ENCODE measurements at places on chromosomes 5 and 9. TPM values are rescaled to one million over a fixed set of nuclear protein-coding genes. Genes with fewer than 3 reads are reported as not detected.

PCDHA8 gene
- 0.96 TPM for total RNA-seq

PCDHGA12 gene
- 1.3 TPM for total RNA-seq

GPR21 gene
- 0.58 TPM for total RNA-seq

ANKRD20A1 gene
- not detected for total RNA-seq

DHFR gene
- 88.9 TPM for total RNA-seq

TXNDC8 gene
- total RNA-seq: not detected

KCNV2 gene
- total RNA-seq: not detected

CYFIP2 gene
- total RNA-seq: 80.6 TPM

PCDHGB1 gene
- 3.9 TPM for total RNA-seq

PCDHGA2 gene
- total RNA-seq: 0.31 TPM

ADGRD2 gene
- 1.1 TPM for total RNA-seq

WDR38 gene
- not detected for total RNA-seq

LCP2 gene
- total RNA-seq: 0.26 TPM

SLC4A9 gene
- 0.15 TPM for total RNA-seq

GMCL2 gene
- total RNA-seq: 0.13 TPM

IL33 gene
- total RNA-seq: not detected

IFNK gene
- total RNA-seq: not detected

- no peak for DNase-seq
Observed at GRCh38 chr5:36904677-36905076, 28.1 kb downstream of the NIPBL start.

DNA sequence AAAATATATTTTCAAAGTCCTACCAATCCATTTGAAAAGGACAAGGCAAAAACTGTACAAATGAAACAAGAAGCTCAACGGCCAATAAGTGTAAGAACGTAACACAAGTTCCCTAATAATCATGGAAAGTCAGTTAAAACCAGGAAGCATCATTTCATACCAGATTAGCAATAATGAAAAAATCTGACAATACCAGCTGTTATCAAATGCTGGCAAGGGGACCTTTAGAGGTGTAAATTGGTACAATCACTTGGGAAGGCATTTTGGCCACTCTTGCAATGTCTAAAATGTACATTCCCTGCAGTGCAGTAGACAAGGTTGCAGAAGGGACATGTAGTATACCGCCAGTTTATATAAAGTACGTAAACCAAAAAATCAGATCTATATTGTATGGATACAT lies 10.1 kb upstream of the SEMA5A start:
- DNase-seq: no peak

- DNase-seq: peak; percentile 76
Observed at GRCh38 chr5:69042915-69043654, 50.7 kb upstream of the SLC30A5 start.

GRCh38 chr5:98368141-98368540 lies 405.3 kb upstream of the RGMB start:
- no peak for DNase-seq

- DNase-seq: no peak
Observed at GRCh38 chr9:89025553-89025952, 34.3 kb downstream of the S1PR3 start.

DNA sequence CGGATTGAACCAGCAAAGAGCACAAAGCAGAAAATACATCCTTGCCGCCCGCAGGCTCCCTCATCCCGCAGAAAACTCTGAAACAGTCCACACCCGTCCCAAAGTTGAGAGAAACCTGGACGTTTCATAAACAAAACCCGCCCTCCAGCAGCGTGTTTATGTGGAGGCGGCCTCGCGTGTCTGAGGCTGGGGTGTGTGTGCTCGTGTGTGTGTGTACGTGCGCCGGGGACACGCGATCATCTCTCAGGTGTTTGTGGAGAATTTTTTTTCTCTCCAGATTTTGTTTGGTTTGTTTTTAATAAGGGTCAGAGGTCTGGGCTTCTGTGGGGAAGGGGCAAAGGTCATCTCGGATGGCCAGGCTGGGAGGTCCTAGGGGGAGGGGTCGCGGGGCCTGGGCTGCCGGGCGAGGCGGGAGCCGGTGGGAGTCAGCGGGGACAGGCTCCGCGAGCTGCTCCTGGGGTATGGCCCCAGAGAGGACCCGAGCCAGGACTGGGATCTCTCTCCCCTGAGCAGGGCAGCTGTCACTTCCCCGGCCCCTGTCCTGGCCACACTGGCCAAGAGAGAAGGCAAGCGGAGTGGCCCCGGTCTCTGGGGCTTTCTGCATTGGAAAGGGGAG lies 206.4 kb downstream of the C9orf50 start:
- no peak for DNase-seq

GRCh38 chr5:91098541-91098940 lies 284.6 kb downstream of the ARRDC3 start:
- no peak for DNase-seq

DNA sequence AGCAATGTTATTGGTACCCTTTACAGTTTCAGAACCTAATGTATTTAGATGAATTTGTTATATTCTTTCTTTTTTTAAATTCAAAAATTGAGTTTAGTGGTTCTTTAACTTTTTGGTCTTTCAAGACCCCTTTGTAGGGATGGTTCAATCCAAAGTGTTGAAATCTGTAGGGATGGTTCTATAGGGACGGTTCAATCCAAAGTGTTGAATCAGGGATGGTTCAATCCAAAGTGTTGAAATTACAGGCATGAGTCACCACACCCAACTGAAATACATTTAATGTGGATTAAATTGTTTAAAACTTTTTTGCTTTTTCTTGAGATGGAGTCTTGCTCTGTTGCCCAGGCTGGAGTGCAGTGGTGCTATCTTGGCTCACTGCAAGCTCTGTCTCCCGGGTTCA lies 30.6 kb downstream of the SNX2 start:
- no peak for DNase-seq

DNA sequence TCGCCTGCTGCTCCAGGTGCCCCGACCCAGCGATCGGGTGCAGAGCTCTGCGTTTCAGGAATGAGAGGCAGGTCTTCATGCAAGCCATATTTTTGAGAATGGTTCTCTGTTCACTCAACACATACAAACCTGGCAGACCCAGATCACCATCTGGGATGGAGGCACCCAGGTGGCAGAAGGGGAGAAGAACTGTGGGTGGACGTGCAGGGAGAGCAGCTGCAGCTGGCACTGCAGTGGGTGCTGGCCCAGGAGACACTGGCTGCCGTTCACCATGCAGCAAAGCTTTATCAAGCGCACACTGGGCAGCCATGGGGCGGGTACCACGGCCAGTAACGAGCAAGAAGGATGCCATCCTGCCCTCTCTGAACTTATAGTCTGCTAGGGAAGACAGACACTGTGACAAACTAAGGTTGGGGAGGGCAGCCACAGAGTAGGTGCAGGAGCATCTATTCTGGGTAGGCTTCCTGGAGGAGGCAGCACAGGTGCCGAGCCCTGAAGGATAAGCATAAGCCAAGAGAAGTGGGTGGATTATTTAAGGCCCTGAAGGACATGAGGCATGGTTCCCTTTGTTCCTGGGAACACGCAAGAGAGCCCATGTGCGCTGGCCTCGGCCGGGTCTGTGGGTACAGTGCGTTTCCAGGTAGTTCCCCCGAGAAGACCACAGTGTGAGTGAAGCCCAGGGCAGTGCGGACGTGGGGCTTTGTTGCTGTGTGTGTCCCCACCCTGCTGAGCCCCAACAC lies 46.2 kb upstream of the FCN2 start:
- DNase-seq: no peak

- no peak for DNase-seq
Observed at GRCh38 chr5:143241892-143242291, 161.6 kb downstream of the NR3C1 start.

GRCh38 chr5:372996-373709 lies 51.6 kb downstream of the AHRR start:
- DNase-seq: no peak

DNA sequence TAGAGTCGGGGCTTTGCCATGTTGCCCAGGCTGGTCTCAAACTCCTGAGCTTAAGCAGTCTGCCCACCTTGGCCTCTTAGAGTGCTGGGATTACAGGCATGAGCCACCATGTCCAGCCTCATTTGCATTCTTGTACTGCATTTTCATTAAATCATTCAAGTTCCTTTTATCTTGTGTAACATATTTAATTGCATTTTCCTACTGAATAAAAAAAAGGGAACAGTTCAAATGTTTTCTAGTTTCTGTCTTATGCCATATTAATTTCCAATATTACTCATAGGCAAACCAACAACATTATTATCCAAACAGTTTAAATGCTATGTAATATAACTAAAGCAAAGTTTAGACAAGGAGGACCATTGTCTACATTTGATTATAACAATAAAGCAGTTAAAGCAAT lies 6.1 kb downstream of the SLC31A1 start:
- DNase-seq: no peak

DNA sequence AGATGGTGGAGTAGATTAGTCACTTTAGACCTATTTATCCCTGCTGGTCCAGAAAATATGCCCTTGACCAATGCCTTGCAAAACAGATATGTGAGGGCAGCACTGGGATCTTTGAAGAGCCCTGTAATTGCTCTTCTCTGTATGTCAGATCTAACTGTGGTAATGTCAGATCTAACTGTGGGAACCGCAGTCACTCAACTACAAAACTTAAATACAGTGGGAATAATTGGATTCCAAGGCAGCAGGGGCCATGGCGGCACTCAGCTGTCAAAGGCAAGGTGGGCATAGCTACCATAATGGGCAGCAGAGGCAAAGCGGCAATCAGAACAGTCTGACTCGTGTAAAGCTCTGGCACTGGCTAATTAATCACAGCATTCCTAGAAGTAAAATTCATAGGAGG lies 46.2 kb downstream of the MTAP start:
- no peak for DNase-seq

GRCh38 chr9:116721944-116722343 lies 34.8 kb downstream of the TRIM32 start:
- no peak for DNase-seq

GRCh38 chr5:141913560-141914198 lies 10.0 kb upstream of the DELE1 start:
- DNase-seq: no peak

DNA sequence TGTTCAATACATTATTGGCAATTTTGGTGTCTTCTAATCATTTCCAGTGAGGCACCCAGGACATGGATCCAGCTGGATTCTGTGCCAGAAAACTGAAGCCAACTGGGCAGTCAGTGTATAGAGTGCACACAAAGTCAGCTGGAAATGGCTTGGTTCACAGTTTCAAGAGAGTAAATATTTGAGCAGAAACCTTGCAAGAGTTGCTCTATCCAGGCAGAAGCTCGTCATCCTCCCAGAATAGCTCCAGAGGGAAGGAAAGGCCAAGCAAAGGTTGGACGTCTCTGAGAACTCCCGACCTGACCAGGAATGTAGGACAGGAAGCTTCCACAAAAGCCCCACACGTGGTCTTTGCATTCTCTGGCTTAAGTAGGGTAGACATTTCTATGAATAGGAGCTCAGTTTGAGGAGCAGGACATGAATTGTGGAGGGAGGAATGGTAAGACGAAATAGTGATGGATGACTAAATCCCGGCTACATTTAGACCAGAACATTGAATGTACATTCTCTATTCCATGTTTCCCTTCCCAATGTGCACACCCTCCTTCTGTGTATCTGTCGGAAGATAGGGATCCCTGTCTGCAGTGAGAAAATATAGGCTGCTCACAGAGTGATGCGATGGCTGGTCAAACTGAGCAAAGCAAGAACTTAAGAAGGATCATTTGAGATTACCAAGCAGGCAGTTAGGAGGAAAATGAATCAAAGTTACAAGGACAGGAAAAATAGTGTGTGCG lies 72.7 kb upstream of the FCN2 start:
- no peak for DNase-seq

- no peak for DNase-seq
Observed at GRCh38 chr5:35828082-35828598, 28.6 kb upstream of the IL7R start.

- DNase-seq: no peak
Observed at GRCh38 chr9:136960212-136960937, 8.3 kb downstream of the LCN12 start.

DNA sequence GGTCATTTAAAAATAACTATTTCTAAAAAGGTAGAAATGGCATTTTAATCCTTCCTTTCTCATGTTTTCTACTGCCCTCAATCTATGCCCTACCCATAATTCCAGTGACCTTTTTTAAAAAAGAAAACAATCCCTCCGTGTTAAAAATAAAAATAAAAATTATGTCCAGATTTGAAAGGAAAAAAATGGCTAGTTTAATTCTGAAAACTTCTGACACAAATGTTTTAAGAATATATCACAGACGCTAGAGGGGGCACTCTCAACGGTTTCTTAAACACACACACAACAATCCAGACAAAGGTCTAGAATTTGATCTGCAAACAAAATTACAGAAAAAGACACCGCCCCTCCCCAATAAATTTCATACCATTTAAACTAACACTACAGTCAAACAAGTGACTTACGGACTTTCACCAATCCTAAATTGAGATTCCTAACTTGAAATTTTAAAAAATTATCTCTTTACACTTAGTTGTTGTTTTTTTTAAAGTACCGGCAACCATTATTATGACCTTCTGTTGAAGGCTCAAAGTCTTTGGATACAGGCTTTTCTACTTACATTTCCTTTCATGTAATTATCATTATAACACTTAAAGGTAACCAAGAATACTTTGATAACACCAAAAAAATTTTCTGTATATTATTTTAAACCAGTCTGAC lies 38.2 kb downstream of the CLINT1 start:
- DNase-seq: no peak

DNA sequence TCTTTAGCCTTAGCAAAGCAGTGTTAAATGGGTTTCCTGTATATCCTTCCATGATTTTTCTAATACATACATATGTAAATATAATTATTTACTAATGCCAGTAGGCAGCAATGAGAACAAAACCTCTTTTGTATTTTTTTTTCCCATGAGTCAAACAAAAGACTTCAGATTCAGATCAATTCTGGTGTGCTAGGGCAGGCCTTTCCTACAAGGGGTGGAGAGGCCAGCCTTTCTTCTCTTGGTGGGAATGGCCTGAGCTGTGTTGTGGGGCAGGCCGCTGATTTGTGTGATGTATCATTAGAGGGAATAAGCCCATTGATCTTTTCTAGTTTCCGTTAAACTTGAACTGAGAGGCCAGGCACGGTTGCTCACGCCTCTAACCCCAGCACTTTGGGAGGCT lies 115.5 kb upstream of the DMRT1 start:
- no peak for DNase-seq

DNA sequence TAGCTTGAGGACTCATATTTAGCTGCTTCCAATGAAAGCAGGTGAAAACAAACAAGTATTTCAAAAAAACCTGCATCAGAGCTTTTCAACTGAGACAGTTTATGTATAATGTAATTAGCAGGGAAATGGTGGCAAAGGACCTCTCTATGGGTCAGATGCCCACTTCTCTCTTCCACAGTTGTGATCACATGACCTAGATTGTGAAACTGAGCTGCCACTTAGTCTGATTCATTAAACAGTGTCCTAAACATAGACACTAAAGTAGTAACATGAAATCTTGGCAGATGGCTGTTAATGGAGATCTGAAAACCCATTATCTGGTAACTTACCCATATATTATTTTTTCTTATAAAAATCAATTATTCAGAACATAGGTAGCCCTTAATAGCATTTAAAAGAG lies 663.6 kb upstream of the RIOK2 start:
- DNase-seq: no peak

GRCh38 chr9:113807173-113808061 lies 68.7 kb upstream of the ZNF618 start:
- DNase-seq: no peak

All from H1 (cell line).